ENCODE measurements at places on chromosomes 7 and 10. TPM values are rescaled to one million over a fixed set of nuclear protein-coding genes. Genes with fewer than 3 reads are reported as not detected.

FZD1 gene
- 11.8 TPM for total RNA-seq

SLC13A4 gene
- total RNA-seq, result 0.22 TPM

VIPR2 gene
- 0.36 TPM for total RNA-seq

SSC4D gene
- total RNA-seq, result 7.4 TPM

PCLO gene
- total RNA-seq, result 11.9 TPM

PHKG1 gene
- total RNA-seq, result 1.2 TPM

DGKB gene
- total RNA-seq, result 0.74 TPM

SPDYE2B gene
- not detected for total RNA-seq

CAMK2B gene
- total RNA-seq, result 9.3 TPM

All from progenitor cell of endocrine pancreas (in vitro differentiated cells).